ENCODE measurements at places on chromosomes 6 and 20.

GRCh38 chr20:56423211-56423610 lies 11.2 kb downstream of the CASS4 start:
- DNase-seq = no peak

- no peak for DNase-seq
Measured at GRCh38 chr6:148317739-148318138, 24.9 kb upstream of the SASH1 start.

DNA sequence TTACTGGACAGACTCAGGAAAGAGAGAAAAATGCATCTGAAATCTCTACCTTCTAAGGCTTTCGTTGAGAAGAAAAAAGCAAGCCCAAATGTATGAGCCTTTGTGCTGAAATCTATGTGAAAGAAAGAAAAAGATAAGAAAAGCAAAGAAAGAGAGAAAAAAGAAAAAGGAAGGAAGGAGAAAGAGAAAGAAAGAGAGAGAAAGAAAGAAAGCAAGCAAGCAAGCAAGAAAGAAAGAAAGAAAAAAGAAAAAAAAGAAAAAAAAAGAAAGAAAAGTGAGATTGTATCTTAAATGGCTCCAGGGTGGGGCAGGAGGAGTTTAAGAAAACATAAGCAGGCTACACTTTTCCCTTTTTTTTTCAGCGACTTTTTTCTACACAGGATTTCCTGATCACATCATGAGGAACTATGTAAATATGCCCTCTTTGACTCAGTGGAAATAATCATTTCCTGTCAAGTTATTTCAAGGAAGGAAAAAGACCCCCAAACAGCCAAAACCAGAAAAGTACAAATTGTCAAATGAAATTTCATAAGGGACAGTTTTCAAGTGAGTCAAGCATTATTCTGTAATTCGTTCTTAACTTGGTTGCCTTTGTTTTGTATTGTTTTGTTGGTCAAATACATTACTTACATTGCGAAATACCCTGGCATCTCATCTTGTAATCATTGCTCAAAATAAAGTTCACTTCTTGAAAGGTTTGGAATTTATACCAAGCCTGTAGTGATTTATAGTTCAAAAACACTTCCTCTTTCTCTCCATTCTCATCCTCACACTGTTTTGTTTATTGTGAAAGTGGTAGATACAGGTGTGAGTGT lies 79.5 kb upstream of the RNF217 start:
- DNase-seq = no peak

DNA sequence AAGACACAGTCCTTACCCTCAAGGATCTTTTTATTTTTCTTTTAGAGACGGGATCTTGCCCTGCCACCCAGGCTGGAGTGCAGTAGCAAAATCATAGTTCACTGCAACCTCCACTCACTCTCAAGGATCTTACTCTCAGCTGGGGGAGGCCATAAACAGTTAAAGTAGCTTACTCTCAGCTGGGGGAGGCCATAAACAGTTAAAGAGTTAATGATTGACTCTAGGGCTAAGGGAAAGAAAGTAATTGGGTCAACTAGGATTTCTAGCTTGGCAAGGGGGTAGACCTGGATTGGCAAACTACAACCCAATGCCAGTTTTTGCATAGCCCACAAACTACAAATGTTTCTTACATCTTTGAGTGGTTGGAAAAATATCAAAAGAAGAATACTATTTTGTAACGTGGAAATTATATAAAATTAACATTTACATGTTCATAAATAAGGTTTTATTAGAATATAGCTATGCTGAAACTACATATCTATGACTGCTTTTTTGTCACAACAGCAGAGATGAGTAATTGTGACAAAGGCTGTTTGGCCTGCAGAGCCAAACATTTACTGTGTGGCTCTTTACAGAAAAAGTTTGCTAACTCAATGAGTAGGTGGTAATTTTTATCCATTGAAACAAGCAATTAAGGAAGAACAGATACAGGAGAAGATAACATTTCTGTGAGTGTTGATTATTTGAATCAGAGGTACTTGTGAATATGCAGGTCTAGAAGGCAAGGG lies 46.4 kb downstream of the PTPRA start:
- DNase-seq = no peak

GRCh38 chr6:81613606-81614005 lies 138.9 kb downstream of the TENT5A start:
- DNase-seq = no peak

- DNase-seq = no peak
Measured at GRCh38 chr6:83153883-83154521, 39.1 kb downstream of the PGM3 start.

- no peak for DNase-seq
Measured at GRCh38 chr20:22430154-22430745, 154.1 kb downstream of the FOXA2 start.

DNA sequence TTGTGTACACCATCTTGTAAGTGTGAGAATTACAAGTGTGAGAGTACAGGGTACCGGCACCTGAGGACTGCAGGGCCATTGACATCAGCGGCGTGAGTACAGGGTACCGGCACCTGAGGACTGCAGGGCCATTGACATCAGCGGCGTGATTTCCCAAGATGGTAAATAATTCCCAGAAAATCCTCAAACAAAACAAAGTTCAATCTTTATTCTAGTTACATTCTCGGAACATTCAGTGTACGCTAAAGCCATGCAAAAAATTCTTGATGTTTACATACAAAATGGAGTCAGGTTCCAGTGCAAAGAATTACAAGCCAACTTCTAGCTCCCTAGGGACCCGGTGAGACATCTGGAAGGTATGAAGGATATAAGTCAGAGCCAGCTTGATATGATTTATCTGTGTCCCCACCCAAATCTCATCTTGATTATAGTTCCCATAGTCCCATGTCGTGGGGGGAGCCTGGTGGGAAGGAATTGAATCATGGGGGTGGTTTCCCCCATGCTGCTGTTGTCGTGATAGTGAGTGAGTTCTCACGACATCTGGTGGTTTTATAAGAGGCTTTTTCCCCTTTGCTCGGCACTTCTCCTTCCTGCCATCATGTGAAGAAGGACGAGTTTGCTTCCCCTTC lies 172.7 kb downstream of the TTLL2 start:
- no peak for DNase-seq

GRCh38 chr6:84026721-84027164 lies 6.8 kb upstream of the MRAP2 start:
- no peak for DNase-seq

- no peak for DNase-seq
Measured at GRCh38 chr20:35618263-35619131, 2.9 kb downstream of the SPAG4 start.

DNA sequence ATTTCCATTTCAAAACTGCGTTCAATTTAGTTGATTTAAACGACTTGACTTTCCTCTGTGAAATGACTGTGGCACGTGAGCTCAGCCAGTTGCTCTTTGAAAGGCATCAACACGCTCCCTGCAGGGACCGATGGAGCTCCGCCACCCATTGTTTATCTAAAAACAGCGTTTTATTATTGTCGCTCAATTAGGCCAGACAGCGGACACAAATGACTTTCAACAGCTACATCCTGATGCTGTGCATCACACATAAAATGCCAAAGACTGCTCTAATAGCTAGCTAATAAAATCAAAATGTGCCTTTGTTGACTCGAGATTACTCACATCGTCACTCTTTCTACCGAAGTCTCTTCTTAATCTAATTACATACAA lies 332.5 kb downstream of the CD83 start:
- DNase-seq = no peak

DNA sequence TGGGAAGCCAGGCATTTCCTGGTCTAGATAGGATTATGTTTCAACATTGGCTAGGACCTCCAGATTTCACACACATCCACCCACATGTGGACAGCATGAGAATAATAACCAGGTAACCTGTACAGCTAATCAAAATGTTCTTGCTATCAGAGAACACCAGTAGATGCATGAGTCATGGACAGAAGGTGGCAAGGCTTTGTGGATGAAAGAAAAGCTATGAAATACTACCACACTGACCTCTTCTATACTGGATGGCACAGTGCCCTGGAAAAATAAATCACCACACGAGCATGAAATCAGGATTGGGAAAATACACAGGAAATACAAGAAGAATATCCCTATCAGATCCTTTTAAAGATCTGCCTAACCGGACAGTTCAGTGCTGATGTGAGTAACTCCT lies 113.0 kb downstream of the GMDS start:
- no peak for DNase-seq

- no peak for DNase-seq
Measured at GRCh38 chr6:84455511-84456029, 228.1 kb upstream of the CEP162 start.

All from stimulated activated CD8-positive, alpha-beta memory T cell treated with anti-CD3 and anti-CD28 coated beads, Interleukin-7, amount 100 ng/mL, for 24 hours (primary cell).